ENCODE measurements at places on chromosomes 7 and 10.

DNA sequence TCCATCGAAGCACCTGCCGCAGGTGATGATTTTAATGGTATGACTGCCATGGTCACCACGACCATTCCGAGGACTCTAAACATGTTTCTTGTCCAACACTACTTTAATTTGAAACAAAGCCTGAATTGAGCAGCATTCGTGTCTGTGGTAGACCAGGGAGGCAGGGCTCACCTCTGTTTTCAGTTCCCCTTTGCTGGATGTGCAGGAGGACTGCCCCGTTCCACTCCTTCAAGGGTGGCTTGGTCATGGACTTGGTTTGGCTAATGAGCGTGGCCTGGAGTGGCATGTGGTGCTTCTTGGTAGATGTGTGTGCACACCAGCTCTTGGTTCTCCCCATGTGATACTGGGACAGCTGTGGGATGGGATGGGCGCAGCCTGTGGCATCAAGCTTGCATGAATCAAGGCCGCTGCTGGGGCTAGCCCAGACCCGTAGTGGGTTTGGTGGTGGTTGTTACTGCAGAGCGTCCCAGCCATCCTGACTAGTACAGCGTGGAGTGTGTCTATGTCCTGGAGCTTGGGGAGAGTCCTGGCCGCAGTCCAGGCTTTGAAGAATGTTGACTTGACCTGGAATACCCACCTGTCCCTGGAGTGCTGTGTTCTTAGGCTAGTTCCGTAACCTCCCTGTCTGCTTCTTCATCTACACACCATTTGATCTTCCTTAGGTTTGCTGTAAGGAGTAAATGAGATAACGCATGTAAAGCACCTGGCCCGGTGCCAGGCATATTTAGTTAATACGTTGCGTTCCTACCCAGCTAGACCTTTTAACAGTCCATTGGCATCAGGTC is 34.8 kb downstream of the MGMT start:
- no peak for DNase-seq

DNA sequence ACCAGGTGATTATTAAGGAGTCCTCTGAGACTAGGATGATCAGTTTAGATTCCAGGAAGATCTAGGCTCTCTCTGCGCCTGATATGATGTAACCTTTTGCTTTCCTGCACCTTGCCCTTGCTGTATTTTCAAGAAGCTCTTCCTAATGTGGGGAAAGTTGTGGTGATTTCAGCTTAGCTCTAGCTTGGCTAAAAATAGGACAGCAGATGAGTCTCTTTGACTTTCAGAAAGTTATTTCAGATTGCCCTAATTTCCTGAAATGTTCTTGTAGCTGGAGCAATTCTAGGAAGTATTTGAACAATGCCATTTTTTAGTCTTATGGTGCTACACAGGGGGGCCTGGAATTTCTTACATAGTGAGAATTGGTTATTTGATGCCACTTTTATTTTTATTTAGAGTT is 3.8 kb downstream of the LCOR start:
- no peak for DNase-seq

GRCh38 chr10:12568391-12569009 is 219.2 kb downstream of the CAMK1D start:
- DNase-seq = no peak

- no peak for DNase-seq
Observed at GRCh38 chr7:108452707-108453106, 3.5 kb downstream of the NRCAM start.

GRCh38 chr7:35707422-35707821 is 12.5 kb upstream of the HERPUD2 start:
- no peak for DNase-seq

GRCh38 chr7:157977717-157978496 is 609.7 kb downstream of the PTPRN2 start:
- no peak for DNase-seq

DNA sequence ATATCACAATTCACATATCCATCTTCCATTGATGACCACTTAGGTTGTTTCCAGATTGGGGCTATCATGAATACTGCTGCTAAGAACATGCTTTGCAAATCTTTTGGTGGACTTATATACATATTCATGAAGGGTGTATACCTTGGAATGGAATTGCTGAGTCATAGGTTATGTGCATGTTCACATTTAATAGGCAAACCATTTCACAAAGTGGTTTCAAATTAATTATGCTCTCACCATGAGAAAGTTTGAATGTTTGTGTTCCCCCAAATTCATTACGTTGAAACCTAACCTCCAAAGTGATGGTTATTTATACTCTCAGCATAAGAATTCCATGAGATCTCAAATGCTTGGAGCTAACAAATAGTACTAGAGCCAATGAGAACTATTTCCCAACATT is 86.4 kb downstream of the VPS41 start:
- no peak for DNase-seq

Data from urinary bladder (tissue), 4 donors.